ENCODE measurements at places on chromosomes 3 and 15.

- DNase-seq = no peak
Observed at GRCh38 chr15:70151003-70151402, 53.3 kb upstream of the TLE3 start.

DNA sequence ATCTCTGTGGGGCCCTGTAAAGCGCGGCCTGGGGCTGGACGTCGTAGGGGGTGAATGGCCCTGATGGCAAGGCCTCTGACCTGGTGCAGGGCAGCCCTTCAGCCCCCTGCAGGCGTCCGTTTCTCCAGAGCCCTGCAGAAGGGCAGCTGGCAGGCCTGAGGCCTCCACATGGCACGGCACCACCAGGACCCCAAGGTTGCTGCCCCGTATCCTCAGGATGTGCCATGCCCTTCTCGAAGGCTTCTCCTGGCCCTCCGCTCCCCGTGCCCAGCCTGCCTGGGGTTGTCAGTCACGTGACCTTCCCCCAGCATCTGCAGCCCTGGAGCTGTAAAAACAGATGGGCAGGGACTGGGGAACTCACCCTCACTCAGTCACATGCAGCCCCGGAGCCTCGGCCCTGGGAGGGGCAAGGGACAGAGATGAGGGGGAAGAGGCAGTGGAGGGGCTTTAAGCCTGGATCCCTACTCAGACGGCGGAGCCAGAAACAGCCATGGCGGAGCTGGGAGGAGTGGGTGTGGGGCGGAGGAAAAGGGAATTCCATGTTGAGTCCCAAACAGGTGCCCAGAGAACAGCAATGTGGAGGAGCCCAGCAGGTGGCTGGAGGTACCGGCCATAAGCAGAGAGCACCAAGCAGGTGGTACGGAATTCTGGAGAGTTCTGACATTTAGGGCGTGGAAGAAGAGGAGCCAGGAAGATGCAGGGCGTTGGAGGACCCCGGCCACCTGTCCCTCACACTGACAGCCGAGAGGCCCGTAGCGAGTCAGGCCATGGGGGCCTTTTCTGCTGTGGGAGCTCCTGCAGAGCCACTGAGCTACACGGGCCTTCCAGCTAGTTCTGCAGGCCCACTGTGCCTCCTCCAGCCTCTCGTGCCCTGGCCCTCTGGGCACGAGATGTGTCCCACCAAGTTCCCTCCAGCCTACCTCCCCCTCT is 193.1 kb downstream of the XXYLT1 start:
- no peak for DNase-seq

DNA sequence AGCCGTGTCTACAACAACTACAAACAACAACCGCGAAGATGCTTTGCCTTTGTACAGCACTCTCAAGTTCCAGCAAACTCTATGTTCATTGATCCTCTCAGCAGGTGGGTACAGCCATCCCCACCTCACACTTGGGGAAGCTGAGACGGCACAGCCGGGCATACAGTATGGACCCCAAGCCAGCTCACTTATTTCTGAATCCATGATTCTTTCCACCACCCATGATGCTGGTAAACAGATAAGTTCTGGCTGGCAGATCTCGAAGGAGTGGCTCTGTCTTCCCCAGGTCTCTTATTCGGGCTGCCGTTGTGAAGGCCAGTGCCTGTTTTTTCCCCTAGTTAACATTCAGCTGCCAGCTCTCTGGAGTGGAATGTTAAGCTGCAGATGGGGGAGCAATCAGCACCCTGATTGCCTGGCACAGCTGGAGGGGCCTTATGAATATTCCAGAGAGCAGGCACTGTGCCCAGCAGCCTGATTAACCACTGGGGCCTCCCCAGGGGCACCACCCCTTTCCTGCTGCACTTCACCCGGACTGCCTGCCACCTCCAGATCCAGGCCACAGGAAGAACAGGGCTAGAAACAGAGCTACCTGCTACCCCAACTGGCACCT is 73.2 kb downstream of the CORO2B start:
- DNase-seq = no peak

GRCh38 chr15:26394801-26395200 is 378.1 kb downstream of the GABRB3 start:
- DNase-seq = no peak

DNA sequence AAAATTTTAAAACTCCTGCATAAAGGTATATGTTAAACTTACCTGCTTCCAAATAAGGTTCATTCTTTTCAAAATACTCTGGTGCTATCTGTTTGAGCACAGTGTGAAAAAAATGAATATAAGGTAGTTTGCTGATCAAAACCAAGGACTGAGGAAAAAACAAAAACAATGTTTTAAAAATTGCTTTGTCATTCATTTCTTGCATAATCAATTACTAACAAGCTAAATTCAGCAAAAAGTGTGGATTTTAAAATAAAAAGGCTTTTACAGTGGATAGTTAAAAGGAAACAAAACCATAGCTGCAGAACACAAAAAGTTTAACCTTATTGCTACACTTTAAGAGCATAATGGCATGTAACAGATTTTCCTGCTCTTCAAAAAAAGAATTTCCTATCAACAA is 31.5 kb downstream of the DENND6A start:
- no peak for DNase-seq

- DNase-seq = peak; percentile 48
Observed at GRCh38 chr15:56496635-56497034, 31.7 kb upstream of the MNS1 start.

DNA sequence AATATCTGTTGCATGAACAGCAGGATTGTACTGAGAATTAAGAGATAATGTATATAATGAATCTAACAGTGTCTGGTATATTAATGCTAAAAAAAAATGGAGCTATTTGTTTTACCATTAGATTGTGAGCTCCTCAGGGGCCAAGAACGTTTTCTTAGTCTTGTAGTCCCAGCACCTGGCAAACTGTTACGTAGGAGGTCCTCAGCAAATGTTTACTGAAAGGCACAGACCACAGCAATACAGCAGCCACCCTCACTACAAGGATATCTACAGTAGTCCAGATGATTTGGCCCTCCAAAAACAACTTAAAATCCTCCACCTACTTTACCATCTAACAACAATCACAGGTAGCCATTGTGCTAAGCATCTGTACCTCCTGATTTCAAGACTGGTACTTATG is 59.7 kb downstream of the MSL2 start:
- DNase-seq = no peak

- DNase-seq = no peak
Observed at GRCh38 chr3:184559336-184559735, 2.2 kb upstream of the EPHB3 start.

GRCh38 chr3:129348734-129349133 is 70.1 kb downstream of the HMCES start:
- DNase-seq = no peak

- DNase-seq = no peak
Observed at GRCh38 chr3:97674461-97674860, 90.1 kb upstream of the ARL6 start.

- DNase-seq = no peak
Observed at GRCh38 chr15:80292079-80292478, 40.1 kb upstream of the CTXND1 start.

- no peak for DNase-seq
Observed at GRCh38 chr15:69762373-69763148, 309.9 kb downstream of the RPLP1 start.

DNA sequence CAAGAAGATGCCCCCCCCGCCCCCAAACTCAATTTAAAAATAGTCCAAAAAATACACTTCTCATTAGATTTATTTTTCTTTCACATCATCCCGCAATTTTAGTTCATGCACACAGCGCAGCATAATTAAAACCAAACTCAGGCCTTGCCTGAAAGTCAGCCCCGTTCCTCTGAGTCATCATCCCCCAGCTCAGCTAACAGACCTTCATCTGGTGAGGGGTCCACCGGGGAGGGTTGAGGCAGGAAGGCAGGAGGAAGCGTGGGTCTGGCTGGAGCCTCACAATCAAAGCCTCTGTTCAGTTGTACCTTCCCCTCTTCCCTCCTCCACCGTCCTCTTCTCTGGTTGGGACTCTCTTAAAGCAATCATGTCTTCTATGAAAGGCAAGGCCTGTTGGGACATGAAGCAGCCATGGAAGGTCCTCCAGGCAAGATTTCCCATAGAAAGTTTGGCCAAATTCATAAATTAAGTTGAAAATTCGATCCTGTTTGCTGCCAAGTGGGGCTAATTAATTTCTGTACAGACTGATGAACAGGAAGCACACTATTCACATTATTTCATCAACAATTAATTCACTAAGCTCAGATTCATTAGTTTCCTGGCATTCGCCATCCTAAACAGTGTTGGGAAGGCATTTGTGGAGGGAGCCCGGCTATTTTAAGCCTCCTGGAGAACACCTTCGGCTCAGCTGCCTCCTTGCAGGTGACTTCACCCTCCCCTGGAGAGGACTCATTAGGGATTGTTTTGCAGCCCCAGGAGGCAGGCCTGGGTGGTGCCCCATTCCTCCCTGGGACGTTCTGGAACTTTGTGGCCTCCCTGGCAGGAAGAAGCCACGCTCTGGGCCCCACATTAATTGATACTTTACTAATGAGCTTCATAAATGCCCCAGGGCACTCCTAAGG is 72.3 kb upstream of the BNC1 start:
- DNase-seq = peak; percentile 46

DNA sequence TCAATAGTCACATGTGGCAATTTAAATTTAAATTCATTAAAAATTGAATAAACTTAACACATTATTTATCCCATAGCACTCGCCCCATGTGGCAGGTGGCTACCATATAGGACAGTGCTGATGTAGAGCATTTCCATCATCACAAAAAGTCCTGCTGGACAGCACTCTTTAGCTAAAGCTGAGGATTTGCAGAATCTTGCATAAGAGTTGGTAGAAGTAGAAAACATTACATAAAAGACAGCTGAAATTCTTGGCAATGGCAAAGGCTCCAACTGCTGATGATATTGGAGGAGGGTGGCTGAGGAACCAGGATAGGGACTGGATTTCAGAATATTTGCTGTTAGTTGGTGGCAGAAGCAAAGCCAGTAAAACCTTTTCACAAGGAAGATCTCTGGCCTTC is 230.7 kb upstream of the SATB1 start:
- DNase-seq = no peak

GRCh38 chr15:69165637-69166025 is 5.2 kb downstream of the GLCE start:
- DNase-seq = no peak

- DNase-seq = peak; percentile 51
Observed at GRCh38 chr3:44892689-44893088, 18.3 kb downstream of the TGM4 start.

DNA sequence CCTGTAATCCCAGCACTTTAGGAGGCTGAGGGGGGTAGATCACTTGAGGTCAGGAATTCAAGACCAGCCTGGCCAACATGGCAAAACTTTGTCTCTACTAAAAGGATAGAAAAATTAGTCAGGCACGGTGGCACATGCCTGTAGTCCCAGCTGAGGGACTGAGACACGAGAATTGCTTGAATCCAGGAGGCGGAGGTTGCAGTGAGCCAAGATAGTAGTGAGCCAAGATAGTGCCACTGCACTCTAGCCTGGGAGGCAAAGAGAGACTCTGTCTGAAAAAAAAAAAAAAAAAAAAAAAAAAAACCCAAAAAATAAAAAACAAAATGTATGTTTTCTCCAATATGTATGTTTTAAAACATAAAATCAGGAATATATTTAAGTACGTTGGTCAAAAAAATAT is 16.3 kb downstream of the TARS3 start:
- DNase-seq = no peak

DNA sequence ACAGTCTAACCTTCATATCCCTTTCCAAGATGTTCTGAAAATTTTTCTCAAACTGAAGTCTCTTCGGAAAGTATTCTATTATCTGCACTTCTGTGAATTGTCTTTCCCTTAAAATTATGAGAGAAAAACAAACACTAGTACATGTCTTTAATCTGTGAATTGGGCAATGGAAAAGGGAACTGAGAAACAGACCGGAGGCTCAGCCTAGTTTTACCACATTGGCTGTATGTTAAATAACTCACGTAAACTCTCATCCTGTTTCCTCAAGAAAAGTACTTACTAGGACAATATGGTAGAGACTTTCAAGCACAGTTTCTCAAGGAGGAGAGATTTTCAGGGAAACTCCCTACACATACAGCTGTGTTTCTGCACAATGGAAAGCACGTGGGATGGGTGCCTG is 982.2 kb upstream of the SEMA6D start:
- no peak for DNase-seq

DNA sequence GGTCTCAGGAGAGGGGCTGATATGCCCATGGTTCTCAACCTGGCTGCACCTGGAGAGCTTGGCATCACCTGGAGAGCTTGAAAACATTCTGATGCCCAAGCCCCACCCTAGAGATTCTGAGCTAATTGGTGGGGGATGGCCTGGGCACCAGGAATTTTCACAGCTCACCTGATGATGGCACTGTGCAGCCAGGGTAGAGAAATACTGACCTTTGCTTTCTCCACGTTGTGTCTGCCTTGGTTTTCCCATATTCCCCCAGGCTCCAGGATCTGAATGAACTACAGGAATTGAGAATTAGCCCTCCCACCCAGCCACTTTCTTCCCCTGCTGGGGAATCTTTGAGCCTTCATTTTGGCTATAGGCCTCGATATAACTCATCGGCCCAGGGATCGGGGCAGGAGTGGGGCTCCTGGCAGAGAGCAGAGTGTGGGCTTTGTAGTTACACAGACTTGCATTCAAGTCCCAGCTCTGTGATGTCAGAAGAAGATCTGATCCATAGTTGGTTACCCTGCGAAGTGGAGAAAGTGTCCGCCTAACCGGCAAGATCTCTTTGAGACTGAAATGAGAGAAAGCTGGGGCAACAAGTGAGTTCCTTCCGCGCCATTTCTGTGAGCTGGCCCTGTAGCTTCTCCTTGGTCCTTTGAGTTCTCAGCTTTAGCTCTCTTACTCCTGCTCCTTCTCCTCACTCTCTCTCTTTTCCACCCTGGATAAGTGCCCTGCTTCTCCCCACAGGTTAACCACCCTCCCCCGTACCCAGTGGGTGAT is 33.1 kb upstream of the UBE2Q2 start:
- DNase-seq = peak; percentile 60

DNA sequence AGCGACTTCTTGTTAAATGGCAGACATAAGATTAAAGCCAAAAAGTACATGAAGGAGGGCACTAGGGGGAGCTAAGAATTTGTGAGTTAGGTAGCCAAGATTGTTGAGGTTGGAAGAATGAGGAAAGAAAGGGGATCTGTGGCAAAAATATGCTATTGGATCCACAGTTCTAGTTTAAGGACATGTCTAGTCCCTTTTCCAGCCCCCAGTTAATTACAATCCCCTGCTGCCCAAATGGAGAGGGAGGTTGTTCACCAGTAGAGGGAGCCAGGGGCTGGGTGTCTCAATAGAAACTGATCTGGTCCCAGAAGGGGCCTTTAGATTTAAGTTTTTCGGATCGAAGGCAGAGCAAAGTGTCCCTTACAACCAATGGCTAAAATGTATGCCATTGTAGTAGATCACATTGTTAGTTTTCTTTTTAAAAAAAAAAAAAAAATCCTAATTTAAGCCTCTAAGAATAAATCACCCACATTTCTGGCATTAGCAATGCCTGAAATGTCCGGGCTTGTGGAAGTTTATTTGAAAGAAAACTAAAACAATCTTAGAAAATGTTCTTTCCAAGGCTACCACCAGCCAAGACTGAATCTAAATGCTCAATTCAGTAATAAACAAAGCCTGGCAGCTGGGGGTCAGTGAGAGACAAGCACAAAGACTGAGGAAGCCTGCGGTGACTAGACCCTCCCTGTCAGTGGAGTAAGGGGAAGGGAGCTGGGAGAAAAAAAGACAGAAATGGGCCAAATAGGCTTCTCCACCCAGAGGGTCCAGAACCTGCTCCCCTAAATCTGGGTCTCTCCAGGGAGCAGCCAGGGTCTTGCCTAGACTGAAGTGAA is 7.1 kb downstream of the COL8A1 start:
- peak; percentile 43 for DNase-seq

GRCh38 chr15:39934397-39935071 is 619 bp downstream of the EIF2AK4 start:
- DNase-seq = peak; percentile 30

- peak; percentile 85 for DNase-seq
Observed at GRCh38 chr3:111730143-111730542, 128.9 kb upstream of the PHLDB2 start.

All from mammary epithelial cell (primary cell).